ENCODE measurements at places on chromosomes 6 and 20. TPM values are rescaled to one million over a fixed set of nuclear protein-coding genes. Genes with fewer than 3 reads are reported as not detected.

DNA sequence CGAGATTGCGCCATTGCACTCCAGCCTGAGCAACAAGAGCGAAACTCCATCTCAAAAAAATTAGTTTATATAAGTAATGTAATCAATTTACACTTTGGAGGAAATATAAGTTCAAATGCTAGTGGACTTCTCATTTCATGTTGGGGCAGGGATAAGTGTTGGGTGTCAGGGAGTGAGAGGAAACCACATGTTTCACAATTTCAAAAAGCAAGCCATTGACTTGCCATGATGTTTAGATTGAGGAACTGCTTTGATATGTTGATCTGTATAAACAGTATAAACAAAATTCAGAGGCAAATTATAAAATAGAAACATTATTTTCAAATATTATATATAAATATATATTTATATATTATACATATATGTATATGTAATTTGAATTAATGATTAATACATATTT, 42.7 kb downstream of the FILIP1 start:
- DNase-seq, result no peak
- no peaks in the 10 kb centered on the region for H3K4me1 ChIP-seq
- H3K4me3 ChIP-seq, result no peak overlapping the region
- peaks cover 11% of the 10 kb centered on the region for H3K27me3 ChIP-seq

DNA sequence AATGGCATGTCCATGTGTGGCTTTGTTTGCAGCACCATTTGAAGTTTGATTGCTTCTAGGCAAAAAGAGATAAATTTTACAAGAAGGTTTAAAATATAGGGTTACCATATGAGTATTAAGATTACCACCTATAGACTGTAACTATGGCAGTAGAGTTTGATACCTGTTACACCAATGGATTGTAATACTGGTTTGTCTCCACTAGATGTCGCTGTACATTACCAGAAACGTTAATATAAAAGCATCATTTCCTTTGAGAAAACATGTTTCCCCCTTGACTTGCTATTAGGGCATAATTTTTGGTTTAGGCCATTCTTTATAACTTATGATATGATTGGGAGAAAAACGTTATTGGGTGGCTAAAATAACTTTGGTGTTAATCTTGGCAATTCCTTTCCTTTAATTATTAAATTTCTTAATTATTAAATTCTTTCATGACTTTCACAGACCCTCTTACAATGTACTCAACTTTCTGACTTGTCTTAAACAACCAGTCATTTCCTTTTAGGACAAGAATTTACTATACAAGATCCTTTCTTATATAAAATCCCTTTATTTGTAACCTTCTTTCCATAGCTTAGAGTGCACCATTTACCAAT, 42.8 kb downstream of the HLA-DPB1 start:
- no peak overlapping the region for H3K4me3 ChIP-seq
- no peak overlapping the region for H3K27ac ChIP-seq
- peaks cover 48% of the 10 kb centered on the region for H3K27me3 ChIP-seq
- H3K36me3 ChIP-seq, result no peaks in the 10 kb centered on the region

DNA sequence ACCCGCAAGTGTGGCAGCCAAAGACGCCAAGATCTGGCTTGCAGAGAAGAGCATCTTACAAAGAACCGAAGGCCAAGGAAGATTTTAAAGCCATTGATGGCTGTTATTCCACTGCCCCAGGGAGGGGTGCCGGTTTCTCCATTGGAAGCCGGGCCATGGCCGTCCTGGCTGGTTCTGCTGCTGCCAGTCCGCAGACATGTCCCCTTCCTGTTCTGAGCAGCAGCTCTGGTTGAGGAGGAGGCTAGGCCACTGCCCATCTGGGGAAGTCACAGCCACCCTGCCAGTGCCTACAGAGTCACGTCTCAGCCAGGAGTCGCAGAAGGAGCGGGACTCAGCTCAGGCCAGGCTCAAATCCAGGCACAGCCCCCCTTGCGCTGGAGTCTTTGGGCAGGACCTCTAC, 42.6 kb upstream of the MRGBP start:
- DNase-seq, result no peak
- H3K27ac ChIP-seq, result no peak overlapping the region
- H3K27me3 ChIP-seq, result peaks cover 13% of the 10 kb centered on the region
- H3K4me3 ChIP-seq, result no peak overlapping the region

DNA sequence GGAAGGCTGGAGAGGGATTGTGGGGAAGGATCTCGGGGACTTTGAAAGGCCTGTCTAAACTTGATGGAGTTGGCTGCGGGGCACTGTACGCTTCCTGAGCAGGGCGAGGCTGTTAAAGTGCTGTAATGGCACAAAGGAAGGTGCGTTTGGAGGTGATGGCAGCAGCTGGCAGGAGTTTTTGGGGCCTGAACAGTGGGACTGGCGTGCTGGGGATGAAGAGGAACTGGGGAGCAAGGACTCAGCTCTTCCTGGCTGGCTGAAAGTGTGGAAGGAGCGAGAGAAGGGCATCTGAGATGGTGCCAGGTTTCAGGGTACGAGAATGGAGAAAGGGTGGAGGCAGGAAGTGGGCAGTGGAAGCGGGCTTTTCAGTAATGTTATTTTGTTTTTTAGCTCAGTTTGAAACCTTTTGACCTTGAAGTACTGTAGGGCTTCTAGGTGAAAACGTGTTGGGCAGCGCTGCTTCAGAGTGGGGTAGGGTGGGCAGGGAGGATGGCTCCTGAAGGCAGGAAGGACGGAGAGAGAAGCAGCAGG, 8.0 kb downstream of the TMEM181 start:
- H3K27ac ChIP-seq, result peak overlapping the region; percentile 67
- no peak for DNase-seq
- H3K4me1 ChIP-seq, result peaks cover 56% of the 10 kb centered on the region
- H3K4me3 ChIP-seq, result peak overlapping the region; percentile 33

GRCh38 chr20:44001667-44002596, 87.3 kb downstream of the TOX2 start:
- H3K27ac ChIP-seq, result no peak overlapping the region
- no peaks in the 10 kb centered on the region for H3K36me3 ChIP-seq
- no peak for DNase-seq
- peaks cover 28% of the 10 kb centered on the region for H3K27me3 ChIP-seq
- H3K4me3 ChIP-seq, result no peak overlapping the region
- peaks cover 12% of the 10 kb centered on the region for H3K4me1 ChIP-seq

GRCh38 chr6:125477156-125477555, 175.4 kb upstream of the HDDC2 start:
- H3K36me3 ChIP-seq, result no peaks in the 10 kb centered on the region
- H3K27ac ChIP-seq, result no peak overlapping the region
- H3K27me3 ChIP-seq, result peaks cover 4% of the 10 kb centered on the region
- H3K4me3 ChIP-seq, result no peak overlapping the region
- DNase-seq, result no peak

Gene KIF3B
- total RNA-seq, result 36.5 TPM
